NCI-H69 (cell line): ENCODE measurements at places on chromosomes 16 and 17.

DNA sequence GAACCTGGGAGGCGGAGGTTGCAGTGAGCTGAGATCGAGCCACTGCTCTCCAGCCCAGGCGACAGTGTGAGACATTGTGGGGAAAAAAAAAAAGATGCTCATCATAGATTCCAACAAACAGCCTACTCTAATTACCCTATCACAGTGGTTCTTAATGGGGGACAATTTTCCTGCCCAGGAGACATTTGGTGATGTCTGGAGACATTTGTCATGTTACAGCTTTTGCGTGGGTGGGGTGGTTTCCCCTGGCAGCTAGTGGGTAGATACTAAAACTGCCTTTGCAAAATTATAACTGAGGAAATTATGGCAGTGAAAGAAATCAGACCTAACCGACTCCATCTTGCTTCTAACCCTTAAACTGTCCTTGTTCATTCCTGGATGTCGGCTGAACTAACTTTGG lies 92.5 kb upstream of the RBL2 start:
- no peak for DNase-seq

DNA sequence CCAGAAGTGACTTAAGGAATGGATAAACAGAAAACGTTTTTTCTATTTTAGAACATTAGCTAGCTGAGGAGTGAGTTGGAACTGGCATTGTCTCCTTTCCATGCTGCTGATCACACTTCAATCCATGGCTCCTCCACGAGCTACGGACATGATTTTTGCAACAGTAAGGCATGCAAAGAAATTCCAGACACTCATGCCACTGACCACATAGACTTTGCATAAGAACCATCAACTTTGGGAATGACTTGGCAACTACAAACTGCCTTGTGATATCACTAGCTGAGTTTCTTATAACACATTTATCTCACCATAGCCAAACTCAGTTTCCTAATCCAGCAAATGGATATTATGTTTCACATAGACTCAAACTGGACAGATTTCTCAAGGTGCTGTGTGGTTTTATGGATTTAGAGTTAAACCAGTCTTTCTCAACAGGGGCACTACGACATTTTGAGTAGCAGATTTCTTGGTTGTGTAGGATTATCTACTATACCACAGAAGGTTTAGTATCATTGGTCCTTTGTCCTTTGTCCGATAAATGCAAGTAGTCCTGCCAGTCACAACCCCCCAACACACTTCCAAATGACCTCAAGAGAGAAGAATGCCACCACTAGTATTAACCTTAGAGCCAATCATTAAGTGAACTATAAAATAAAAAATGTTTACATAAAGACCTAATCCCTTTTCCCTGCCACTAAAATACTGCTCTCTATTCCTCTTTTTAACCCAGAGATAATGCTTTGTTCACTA lies 48.3 kb upstream of the C17orf78 start:
- DNase-seq: no peak

DNA sequence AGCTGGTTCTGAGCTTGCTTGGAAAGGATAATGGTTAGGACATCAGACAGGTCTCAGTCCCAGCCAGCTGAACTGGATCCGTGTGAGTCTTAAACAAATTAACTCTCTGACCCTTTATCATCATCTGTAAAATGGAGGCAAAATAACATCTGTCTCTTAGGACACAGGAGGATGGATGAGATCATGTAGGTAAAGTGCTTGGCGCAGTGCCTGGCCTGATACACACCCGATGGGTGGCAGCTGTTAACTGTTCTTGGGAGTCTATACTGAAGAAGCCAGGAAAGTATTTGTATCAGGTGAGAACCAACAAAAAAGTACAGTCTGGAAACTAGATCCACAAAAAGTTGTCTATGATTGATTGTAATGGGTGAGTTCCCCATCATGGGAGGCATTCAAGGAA lies 188.6 kb downstream of the C16orf78 start:
- peak; percentile 85 for DNase-seq

DNA sequence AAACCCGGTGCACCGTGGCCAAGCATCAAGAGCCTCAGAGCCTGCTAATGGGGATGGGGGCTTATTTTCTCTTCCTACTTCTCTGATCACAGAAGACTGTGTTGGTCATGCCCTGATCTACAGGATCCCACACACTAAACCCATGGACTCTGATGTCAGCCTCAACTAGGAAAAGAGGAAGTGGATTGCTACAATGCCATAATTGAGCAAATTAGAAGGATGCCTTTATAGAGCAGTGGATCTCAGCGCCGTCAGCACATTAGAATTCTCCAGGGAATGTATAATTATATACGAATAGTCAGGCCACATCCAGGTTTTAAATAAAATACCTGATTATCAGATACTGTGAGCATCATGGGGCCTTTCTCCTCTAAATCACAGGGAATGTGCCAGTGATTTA lies 64.8 kb downstream of the VAT1L start:
- no peak for DNase-seq

GRCh38 chr17:35790841-35791240 lies 4.6 kb downstream of the MMP28 start:
- no peak for DNase-seq

GRCh38 chr17:44501866-44502375 lies 1.3 kb downstream of the GPATCH8 start:
- peak; percentile 48 for DNase-seq

DNA sequence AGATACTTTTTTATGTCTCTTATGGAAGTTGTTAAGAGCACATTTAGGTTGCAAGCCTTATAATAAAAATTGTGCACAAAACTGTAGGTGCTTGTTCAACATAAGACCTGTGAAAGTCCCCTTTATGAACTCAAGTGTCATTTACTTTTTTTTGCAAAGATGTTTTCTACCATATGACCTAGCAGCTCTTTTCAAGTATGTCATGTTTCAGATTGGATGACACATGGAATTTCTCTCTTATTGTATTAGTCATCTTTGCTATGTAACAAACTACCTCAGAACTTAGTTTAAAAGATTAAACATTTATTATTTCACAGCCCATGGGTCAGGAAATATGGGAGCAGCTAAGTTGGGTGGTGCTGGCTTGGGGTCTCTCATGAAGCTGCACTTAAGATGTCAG lies 57.9 kb downstream of the PHKB start:
- DNase-seq: no peak

GRCh38 chr17:73500414-73500999 lies 143.7 kb downstream of the SDK2 start:
- no peak for DNase-seq

GRCh38 chr17:16975744-16976625 lies 4.1 kb upstream of the TNFRSF13B start:
- no peak for DNase-seq

GRCh38 chr17:71849783-71850768 lies 270.7 kb upstream of the SOX9 start:
- no peak for DNase-seq

DNA sequence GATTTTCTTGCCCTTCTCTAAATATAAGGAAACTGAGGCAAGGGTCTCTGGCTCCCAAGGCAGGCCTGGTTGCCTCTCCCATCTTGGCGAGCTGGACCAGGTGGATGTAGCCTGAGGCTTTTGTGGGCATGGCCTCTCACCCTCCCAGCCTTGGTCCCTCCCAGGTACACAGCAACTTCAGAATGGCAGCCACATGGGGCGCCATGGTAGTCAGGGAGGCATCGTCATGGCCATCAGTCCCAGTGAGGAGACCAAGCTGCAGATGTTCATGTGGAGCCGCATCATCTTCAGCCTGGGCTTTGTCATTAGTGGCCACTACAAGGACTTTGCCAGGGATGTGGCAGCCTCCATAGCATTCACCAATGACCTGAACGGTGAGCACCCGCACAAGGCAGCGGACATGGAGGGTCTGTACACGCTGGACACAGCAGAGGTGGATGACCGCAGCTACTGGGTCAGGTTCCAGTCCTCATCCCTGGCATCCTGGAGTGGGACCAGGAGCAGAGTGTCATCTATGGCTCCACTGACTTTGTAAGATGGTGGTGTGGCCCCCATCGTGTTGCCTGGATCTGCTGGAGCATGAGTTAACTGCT lies 165.8 kb upstream of the ZNF267 start:
- DNase-seq: no peak

GRCh38 chr17:19415806-19416775 lies 5.1 kb downstream of the RNF112 start:
- no peak for DNase-seq

- no peak for DNase-seq
Measured at GRCh38 chr17:12050646-12051225, 30.1 kb downstream of the MAP2K4 start.

DNA sequence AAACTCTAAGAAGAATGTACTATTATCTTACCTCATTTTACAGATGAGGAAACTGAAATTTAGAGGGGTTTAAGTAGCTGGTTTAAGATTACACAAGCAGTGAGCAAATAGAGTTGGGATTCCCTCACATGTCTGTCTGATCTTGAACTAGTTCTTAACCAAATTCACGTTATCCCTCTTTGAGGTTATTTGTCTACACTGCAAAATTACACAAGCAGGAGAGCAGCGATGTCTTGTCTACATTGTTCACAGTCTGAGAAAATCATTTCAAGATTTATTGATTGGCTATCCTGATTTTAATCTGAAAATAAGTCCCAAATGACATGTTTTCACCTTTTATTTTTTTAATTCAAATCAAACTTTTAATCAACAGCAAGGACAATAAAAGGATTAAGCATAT lies 56.9 kb downstream of the SOX9 start:
- no peak for DNase-seq

DNA sequence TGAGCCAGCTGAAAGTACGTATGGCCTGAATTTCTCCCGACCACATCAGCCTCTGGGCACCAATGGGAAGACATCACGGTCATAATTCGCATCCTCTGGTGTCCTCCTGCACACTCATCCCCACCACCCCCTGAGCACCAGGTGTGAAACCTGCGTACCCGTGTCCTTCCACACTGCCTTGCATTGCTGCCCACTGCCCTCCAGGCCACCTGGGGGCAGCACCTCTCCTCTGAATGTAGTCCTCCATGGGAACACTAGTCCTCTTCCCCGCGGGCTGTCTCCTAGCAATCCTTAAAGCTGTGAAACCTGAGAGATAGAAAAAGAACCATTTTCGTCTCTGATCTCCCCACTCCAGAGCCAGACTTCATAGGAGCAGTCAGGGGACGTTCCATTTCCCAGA lies 125.5 kb downstream of the ZNF18 start:
- DNase-seq: no peak

- peak; percentile 28 for DNase-seq
Measured at GRCh38 chr17:81057079-81057730, 22.3 kb downstream of the BAIAP2 start.

GRCh38 chr16:70474320-70475053 lies 20.1 kb downstream of the FCSK start:
- DNase-seq: no peak
